Esophagus muscularis mucosa (tissue), 4 donors: ENCODE measurements at places on chromosomes 6 and 20. TPM values are rescaled to one million over a fixed set of nuclear protein-coding genes. Genes with fewer than 3 reads are reported as not detected.

DNA sequence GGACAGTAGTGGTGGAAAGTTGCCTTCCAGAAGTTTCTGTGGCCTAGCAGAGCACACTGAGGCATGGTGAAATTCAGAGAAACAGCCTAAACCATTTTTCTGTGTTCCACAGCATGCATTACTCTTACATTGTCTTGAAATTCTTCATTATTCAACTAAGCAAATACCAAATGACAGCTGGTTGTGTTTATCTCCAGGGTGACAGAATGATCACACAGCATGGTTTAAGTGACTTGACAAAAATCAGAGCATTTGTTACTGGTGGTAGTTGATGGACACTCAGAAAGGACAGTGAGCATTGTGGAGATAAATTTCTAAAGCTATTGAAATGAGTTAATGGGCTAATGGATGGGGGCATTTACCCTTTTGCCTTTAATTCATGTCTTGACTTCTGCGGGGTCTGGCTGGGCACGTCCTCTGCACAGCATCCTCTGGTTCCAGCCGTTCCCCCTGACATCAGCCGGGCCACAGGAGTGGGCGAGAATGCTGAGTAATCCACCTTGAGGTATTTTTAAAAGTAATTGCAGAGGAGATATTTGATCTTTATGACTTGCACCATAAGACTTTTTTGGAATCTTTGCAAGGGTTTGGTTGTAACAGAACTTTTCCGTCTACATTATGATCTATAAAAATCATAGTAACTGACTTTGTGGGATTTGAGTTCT lies 78.9 kb upstream of the SCP2D1 start:
- DNase-seq: no peak

DNA sequence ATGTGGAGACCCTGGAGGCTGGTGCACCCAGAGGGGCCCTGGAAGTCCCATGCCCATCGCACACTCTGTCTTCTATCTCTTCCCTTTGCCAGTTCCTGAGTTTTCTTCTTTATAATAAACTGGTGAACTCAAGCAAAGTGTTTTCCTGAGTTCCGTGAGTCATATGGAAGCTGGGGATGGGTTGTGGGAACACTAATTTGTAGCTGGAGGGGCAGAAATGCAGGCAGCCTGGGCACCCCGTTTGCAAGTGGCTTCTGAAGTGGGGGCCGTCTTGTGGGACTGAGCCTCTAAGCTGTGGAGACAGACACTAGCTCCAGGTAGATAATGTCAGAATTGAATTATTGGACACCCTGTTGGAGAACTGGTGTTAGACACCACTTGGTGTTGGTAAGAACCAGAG lies 3.2 kb upstream of the PPP1R3G start:
- no peak for DNase-seq

GRCh38 chr6:13278991-13279390 lies 49.3 kb downstream of the TBC1D7 start:
- no peak for DNase-seq

- DNase-seq: no peak
These were observed 69.2 kb downstream of the MTFR2 start for GRCh38 chr6:136180704-136181511.

DNA sequence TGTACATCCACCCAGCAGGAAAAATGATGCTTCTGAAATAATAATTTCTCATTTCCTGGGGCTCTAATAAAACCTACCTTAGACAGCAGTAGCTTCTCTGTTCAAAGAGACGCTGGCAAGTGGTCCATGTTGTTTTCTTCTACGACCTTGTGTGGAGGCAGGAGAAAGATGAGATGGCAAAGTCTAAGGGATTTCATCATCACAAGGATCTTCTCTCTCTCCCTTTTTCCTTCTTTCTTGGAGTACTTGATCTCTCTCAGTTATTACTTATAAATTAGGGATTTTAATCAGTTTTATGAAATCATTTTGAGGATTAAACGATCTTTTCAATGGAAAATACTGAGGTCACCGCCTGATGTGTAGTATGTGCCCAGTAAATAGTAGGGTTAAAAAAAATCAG lies 147.5 kb downstream of the BMP7 start:
- DNase-seq: no peak

DNA sequence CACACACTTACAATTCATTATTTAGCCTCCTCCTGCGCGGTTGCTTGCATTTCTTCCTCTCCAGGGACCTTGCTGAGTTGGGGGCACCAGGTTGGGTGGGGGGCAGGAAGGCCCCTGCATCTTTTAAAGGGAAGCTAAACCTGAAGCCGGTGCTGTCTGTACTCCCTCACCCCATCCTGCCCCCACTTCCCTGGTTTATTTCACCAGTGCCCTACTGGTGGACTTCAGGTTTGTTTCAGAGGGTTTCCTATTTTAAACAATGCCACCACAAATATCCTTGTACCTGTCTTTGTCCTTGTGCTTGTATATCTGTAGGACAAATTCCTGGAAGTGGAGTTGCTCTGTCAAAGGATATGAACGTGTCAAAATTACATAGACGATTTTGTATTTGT lies 21.0 kb downstream of the PTK7 start:
- no peak for DNase-seq

DNA sequence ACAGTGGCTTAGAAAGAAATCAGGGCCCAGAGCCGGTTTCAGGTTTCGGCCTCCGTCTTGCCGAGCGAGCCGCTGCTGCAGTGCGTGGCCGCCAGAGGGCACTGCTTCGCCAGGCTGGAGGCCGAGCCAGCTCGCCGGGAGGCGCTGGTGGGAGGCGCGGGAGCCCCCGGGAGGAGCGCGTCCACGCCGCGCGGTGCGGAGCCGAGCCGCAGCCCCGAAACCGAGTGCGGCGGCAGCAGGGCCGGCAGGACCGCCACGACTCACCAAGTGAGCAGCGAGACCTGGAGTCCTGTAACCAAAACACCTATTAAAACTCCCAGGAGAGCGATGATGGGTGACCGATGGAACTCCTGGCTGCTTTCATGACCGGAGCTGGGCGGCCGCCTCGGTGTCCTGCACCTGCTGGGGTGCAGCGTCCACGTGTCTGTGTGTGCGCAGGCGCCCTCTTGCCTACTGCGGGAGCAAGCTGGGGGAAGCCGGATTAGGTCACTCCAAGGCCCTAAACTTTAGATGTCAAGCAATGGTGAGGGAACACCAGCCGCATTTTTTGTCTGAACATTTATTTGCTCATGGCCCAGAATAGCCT lies 186.9 kb upstream of the UST start:
- peak; percentile 93 for DNase-seq

DNA sequence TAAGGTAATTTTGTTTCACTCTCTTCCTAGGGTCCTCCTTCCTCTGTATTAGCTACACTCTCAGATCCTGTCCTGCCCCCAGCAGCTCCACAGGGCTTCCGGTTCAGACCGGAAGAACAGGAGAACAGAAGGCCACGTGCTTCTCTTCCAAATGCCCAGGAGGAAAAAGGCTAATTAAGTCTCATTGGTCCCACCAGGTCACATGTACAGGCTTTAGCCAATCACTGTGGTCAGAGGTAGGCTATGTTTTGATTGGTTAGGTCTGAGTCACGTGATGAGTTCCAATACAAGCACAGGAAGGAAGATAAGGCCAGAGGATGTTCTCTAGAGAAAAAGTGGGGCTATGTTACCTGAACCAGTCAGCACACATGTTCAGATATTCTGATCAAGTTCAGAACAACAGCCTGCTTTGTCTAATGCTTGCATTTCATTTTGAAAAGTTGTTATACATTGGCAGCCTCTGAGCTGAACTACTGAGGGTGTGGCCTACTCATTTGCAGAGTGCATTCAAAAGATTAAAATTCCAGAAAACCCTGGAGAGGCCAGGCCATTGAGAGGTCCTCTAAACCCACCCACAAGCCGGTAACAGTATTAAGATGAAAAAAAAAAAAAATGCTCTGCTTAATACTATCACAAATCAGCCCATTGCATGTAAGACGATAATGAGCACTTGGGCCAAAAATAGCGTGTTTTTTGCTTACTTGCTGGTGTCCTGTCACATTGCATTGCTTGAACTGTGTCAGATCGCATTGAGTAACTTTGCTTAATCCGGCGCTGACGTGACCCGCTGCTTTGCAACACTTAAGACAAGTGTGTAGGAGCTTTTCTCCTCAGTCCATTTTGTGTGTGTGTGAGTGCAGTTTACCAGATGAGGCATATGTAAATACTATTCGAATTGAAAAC lies 170.3 kb downstream of the TSHZ2 start:
- peak; percentile 39 for DNase-seq

- DNase-seq: no peak
These were observed 10.3 kb downstream of the NSFL1C start for GRCh38 chr20:1456300-1456699.

- DNase-seq: no peak
These were observed 917.1 kb downstream of the KIF16B start for GRCh38 chr20:15656124-15656523.

- no peak for DNase-seq
These were observed 17.4 kb downstream of the HFE start for GRCh38 chr6:26104457-26105108.

TMEM200A gene
- 0.65 TPM for total RNA-seq

JPH2 gene
- 187 TPM for total RNA-seq

SLCO4A1 gene
- 32.8 TPM for total RNA-seq

PBOV1 gene
- not detected for total RNA-seq

PLN gene
- 262 TPM for total RNA-seq

CD93 gene
- total RNA-seq: 24.5 TPM
